ENCODE measurements at places on chromosomes 11 and 22. TPM values are rescaled to one million over a fixed set of nuclear protein-coding genes. Genes with fewer than 3 reads are reported as not detected.
A peak's percentile ranks its signal among the peaks of the same experiment; 100 is the strongest.

Gene VWCE
- total RNA-seq: 5.6 TPM

GRCh38 chr22:33081686-33082590, 23.8 kb upstream of the SYN3 start:
- no peak overlapping the region for H3K4me3 ChIP-seq
- H3K27me3 ChIP-seq: no peaks in the 10 kb centered on the region
- no peaks in the 10 kb centered on the region for H3K4me1 ChIP-seq
- H3K27ac ChIP-seq: no peak overlapping the region

GRCh38 chr11:39784873-39785272, 1674.6 kb downstream of the LRRC4C start:
- no peaks in the 10 kb centered on the region for H3K36me3 ChIP-seq
- H3K4me1 ChIP-seq: no peaks in the 10 kb centered on the region
- H3K27me3 ChIP-seq: no peaks in the 10 kb centered on the region
- DNase-seq: no peak
- H3K4me3 ChIP-seq: no peak overlapping the region

DNA sequence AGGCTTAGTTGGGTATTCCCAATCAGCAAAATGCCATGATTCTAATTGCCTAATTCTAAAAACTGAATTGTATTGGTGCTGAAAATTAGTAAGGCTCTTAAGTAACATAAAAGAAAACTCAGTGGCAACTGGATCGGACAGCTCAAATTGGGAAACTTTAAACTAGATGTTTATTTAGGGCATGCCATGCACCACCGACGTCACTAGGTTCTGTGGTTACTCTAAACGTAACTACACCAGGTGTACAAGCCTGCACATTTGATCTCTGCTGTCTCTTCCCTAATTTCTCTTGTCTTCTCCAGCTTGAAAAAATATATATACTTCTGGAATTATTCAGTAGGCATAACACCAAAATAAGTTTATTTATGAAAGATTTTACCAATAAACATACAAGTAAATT, 378.2 kb downstream of the DCDC1 start:
- no peaks in the 10 kb centered on the region for H3K36me3 ChIP-seq
- no peak for DNase-seq
- H3K4me1 ChIP-seq: no peaks in the 10 kb centered on the region
- no peak overlapping the region for H3K27ac ChIP-seq
- no peak overlapping the region for H3K4me3 ChIP-seq
- no peaks in the 10 kb centered on the region for H3K27me3 ChIP-seq

GRCh38 chr22:50329236-50329635, 2.4 kb upstream of the DENND6B start:
- no peaks in the 10 kb centered on the region for H3K27me3 ChIP-seq
- DNase-seq: no peak
- no peak overlapping the region for H3K27ac ChIP-seq
- H3K36me3 ChIP-seq: no peaks in the 10 kb centered on the region

Gene XKR3
- total RNA-seq: not detected

Gene RCOR2
- 0.78 TPM for total RNA-seq

- no peaks in the 10 kb centered on the region for H3K4me1 ChIP-seq
- no peaks in the 10 kb centered on the region for H3K27me3 ChIP-seq
- DNase-seq: peak; percentile 94
- peak within 1 kb of the TSS; percentile 14 for H3K27ac ChIP-seq
- H3K4me3 ChIP-seq: peak within 1 kb of the TSS; percentile 83
These were observed at the start of gene TRAF6 for GRCh38 chr11:36509694-36510593. TSS of gene TRAF6 (minus strand) at chr11:36510272. CDS start at chr11:36501515, 8,757 bp downstream.

DNA sequence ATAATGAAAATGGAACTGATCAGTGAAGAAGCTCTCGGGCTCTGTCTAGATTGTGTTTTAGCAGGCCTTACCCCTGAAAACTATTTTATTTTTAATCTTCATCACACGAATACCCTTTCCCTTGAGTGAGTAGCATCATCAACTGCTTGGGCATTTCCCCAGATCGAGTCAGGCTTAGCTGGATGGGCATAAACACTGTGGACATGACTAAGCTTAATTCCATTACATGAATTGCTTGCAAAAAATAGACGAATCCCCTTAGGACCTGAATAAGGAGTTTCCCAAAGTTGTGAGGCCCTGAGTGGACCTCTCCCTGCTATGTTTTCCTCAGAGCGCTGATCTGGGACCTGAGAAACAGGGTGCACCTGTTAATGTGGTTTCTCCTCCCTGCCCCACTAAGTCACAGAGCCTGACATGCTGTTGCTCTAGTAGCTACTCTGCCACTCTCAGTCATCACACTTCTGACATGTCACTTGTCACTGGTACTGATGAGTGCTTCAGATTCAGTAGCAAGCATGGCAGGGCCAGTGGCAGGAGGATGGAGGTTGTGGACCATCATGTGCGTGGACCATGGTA, 53.5 kb downstream of the ENDOD1 start:
- H3K36me3 ChIP-seq: no peaks in the 10 kb centered on the region
- no peak overlapping the region for H3K27ac ChIP-seq
- H3K27me3 ChIP-seq: no peaks in the 10 kb centered on the region
- H3K4me1 ChIP-seq: peaks cover 2% of the 10 kb centered on the region
- no peak overlapping the region for H3K4me3 ChIP-seq

DNA sequence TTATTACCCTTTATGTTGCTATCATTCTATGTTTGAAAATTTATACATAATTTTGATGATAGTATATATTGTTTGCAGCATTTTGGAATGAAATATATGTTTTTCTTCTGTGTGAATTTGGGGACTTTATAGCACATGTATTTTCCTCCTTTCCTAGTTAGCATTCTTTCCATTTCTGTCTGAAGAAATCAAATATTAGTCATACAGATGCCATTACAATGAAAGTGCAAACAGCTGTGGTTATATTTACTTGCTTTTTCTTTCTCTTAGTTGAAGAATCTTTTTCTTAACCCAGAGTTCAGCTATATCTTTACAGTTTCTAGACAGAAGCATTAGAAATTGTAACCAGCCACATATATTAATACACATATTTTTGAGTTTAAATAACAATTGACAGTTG, 753.1 kb upstream of the ARHGAP42 start:
- no peaks in the 10 kb centered on the region for H3K36me3 ChIP-seq
- no peaks in the 10 kb centered on the region for H3K27me3 ChIP-seq
- no peak overlapping the region for H3K27ac ChIP-seq
- H3K4me3 ChIP-seq: no peak overlapping the region
- H3K4me1 ChIP-seq: no peaks in the 10 kb centered on the region

DNA sequence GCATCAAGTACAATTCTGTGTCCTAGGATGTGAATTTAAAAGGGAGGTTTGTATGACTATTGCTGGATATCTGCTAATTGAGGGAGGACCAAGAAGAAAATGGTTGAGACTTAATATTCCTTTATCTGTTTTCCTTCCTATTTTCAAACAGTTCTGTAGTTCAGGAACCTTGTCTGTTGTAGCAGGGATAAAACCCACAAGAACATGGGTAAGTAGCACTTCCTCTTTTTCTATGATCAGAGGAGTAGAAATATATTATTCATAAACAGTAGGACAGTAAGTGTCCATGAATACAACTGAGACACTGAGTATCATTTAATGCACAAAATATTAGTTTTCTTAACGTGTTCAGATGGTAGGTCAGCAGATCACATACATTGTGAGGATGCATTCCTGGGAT, 7.6 kb downstream of the MS4A3 start:
- no peak overlapping the region for H3K27ac ChIP-seq
- no peaks in the 10 kb centered on the region for H3K4me1 ChIP-seq
- H3K4me3 ChIP-seq: no peak overlapping the region
- H3K27me3 ChIP-seq: no peaks in the 10 kb centered on the region
- no peaks in the 10 kb centered on the region for H3K36me3 ChIP-seq
- DNase-seq: no peak

Data from aorta (tissue), 5 donors.